ENCODE measurements at places on chromosomes 12 and 14.

GRCh38 chr12:132941336-132941954 is 14.7 kb downstream of the ZNF605 start:
- no peak for DNase-seq

DNA sequence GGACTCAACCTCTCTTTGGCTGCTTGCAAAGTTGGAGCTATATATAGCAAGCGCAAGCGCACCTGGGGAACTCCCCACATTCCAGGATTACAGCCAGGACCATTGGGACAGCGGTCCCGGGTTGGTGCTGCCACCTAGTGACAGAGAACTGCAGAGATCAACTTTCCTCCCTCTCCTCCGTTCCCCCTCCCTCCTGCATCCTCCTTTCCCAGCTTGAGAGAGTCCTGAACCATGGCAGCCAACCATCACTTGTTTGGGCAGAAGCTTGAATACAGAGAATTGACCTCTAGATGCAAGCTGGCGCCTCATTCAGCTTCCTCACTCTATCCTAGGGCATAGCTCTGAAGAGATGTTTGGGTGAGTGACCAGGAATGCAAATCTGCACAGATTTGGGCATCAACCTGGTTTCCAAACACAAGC is 17.4 kb upstream of the FLVCR2 start:
- DNase-seq = peak; percentile 81

DNA sequence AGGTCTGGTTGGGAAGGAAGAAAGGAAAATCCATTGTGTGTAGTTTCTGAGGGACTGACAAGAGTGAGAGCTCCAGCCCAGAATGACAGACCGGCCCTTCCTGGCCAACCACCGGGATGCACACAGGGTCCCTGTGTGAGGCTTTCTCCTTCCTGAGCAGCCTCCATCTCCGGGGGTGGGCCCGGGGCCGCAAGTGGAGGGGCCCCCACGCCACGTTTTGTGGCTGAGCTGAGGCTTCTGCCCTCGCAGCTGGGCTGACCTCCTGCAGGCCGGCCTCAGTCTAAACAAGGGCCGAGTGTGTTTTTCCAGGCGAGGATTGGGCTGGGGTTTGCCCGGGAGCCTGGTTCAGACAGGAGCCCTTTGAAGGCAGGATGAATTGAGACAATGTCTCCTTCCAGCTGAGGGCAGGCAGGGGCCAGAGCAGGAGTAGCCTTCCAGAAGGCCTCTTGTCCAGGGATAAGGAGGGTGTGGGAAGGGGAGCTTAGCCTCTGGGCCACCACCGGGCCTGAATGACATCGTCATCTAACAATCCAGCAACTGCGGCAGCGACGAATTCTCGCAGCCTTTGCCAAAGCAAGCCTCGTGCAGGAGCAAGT is 96.5 kb upstream of the NCOR2 start:
- DNase-seq = no peak

GRCh38 chr12:65779091-65779642 is 45.1 kb upstream of the HMGA2 start:
- DNase-seq = no peak

DNA sequence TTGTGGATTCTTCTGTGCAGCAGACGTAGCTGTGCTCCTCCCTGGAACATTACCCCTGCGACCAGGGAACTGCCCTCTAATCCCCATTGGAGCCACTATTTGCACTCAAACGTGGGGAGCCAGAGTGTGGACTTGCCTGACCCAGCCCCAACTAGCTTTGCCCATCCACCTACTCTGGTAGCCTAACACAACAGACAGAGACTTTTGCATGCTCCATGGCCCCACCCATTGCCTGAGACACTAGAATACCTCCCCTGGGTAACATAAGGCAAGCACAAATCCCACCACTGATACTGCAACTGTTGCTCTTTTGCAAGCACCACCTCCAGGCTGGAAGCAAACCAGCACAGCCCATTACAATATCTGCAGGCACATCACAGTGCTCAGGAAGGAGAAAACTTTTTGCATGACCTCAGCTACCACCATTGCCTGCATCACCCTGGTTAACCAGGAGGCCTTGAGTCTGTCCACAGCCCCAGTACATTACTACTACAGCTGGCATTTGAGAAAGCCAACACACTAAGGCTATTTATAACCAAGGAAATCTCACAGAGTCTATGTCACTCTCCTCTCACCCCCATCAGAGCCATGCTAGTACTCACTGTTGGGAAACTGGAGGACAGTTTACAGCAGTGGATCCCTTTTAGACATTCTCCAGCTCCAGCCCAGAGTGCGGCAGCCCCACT is 15.0 kb downstream of the CEP128 start:
- no peak for DNase-seq

DNA sequence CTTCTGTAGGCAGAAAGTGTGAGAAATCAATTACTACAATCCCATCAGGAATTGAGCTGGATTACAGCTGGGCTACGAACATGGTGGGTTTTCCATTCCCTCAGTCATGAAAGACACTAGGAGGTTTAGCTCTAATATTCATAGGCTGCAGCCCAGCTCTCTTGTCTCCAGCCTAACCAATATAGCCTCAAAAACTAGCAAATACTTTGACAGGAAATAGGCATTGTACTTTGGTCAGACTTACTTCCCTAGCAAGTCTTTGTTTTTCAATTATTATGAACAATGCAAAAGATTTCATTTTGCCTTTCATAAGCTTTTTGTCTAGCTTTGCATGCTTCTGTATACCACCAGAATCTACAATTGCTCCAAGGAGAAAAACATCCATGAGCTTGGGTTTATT is 296.2 kb downstream of the GPHN start:
- DNase-seq = no peak

DNA sequence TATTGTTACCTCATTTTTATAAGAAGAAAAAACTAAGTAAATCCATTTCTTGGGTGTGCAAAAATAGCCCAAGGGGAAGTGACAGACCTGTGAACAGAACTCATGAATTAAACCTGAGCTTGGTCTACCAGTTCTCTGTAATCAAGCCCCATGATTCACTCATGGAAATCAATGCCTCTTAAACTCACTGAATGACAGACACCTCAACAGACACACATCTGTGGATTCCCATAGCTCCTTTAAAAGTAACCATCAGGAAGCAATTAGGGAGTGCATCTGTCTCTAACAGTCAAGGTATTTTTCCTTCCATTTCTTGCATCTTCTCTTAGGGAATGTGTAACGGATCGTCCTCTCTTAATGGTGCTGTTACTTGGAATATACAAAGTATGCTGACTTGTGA is 215.0 kb upstream of the EEA1 start:
- DNase-seq = no peak

DNA sequence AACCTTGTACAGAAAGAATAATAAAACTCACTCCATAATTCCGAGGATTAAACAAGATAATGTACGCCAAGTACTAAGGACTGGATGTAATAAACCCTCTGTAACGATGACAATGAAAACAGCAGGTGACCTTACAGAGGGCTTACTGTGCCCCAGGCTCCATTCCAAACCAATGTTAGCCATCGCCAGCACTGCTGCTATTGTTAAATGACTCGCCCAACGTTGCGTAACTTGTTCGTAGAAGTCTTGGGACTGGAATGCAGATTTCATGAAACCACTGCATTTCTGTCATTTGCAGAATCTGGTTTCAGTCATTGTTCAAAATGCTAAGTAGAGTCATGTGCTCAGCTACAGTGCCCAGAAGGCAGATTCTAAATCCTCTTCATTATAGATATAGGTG is 728 bp upstream of the STON2 start:
- DNase-seq = peak; percentile 18

GRCh38 chr14:54219261-54220070 is 177.3 kb upstream of the CDKN3 start:
- no peak for DNase-seq

DNA sequence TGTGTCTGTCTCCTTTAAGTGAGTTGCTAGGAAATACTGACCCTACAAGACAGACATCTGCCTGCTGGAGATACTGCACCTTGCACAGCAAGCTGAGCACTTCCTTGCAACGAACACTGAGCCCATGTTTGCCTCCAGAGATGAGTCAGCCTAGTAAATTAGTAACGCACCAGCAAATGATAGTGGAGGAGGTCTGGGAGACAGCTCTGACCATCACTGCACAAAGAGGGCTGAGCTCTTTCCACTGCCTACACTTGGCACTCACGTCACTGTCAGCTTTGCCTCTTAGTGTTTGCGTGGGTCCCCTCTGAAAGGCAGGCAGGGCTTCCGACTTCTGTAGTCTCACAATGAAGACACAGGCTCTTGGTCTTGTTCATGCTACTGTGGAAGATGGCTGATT is 109.0 kb downstream of the APAF1 start:
- no peak for DNase-seq

GRCh38 chr14:101821528-101821927 is 60.0 kb downstream of the PPP2R5C start:
- DNase-seq = no peak

DNA sequence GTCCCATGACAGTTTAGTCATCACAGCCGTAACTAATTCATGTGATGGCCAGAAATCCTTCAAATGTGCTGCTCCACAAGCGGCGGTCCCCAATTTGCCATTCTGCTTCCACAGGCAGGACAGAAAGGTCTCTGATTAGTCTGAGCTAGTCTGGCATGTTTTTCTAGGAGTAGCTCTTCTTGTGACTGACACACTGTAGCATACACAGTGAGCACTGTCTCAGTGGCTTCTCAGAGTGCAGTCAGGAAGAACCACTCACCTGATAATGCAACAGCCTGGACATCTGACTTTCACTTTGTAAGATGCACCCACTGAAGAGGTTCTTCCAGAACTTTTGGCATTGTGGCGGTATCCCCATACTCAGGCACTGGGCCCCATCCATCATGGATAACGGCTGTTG is 1266.2 kb downstream of the TMEM121 start:
- DNase-seq = no peak

GRCh38 chr12:28794211-28794610 is 354.9 kb upstream of the FAR2 start:
- DNase-seq = no peak

DNA sequence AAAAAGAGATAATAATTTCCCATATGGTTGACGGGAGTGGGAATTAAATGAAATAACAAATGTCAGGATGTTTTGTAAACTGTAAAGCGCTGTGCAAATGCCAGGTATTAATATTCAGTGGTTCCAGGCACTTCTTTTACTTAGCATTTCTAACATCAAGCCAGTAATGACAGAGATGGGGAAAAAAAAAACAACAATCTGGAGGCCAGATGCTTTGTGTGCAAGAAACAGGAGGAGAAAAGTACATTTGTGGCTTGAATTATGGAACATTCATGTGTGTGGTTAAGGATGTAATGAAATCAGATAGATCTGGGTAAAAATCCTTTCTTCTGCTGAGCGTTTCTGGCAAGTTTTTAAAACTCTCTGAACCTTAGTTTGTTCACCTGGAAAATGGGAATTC is 509.6 kb downstream of the FUT8 start:
- no peak for DNase-seq

GRCh38 chr12:112140728-112141127 is 15.4 kb downstream of the TRAFD1 start:
- no peak for DNase-seq

- DNase-seq = no peak
Observed at GRCh38 chr12:109130297-109131153, 14.1 kb downstream of the ACACB start.

GRCh38 chr12:29510591-29511185 is 13.2 kb upstream of the OVCH1 start:
- DNase-seq = peak; percentile 36

DNA sequence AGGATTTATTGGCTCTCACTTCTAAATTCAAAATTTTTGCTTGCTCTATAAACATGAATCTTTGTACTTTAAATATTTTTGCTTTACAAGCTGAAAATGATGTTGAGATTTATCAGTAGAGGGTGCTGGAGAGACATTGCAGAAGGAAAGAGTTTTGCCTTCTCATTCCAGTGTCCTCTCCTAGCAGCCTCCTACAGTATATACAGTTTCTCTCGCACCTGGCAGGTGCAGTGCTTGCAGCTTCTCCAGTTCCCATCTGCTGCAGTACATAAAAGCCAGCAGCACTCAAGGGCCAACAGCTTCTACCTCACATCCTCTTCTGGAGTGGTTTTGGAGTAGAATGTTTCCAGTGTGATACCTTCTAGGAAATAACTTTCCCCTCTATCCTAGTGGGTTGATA is 601.8 kb upstream of the ATXN7L3B start:
- DNase-seq = peak; percentile 74

DNA sequence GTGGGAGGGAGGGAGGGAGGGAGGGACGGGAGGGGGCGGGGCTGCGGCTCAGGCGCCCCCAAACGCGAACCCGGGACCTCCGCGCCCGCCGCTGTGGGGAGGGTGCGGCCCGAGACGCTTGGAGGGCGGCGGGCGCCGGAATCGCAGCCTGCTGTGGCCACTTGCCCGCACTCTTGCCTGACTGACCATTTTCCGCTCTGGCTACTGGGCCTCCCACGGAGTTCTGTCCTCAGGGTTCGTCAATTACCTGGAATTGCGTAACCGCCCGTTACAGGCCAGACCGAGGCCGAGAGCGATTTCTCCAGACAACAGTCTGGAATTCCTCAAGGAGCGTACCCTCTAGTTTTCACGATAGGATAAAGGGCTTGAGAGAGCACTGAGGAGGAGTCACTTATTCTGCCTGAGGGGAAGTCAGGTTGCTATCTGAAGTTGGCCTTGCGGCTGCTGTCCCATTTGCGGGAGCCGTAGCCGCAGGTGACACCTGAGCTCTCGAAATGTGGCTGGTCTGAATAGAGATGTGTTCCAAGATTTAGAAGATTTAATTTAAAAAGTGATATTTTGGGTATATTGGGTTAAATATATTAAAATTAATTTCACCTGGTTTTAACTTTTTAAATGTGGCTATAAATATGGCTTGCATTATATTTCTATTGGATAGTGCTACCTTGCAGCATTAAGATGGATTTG is 446 bp upstream of the ZNF641 start:
- DNase-seq = peak; percentile 56

GRCh38 chr14:37977481-37977880 is 230.2 kb upstream of the SSTR1 start:
- DNase-seq = no peak
